Left cardiac atrium (tissue), 4 donors: ENCODE measurements at places on chromosomes 3 and 15.

DNA sequence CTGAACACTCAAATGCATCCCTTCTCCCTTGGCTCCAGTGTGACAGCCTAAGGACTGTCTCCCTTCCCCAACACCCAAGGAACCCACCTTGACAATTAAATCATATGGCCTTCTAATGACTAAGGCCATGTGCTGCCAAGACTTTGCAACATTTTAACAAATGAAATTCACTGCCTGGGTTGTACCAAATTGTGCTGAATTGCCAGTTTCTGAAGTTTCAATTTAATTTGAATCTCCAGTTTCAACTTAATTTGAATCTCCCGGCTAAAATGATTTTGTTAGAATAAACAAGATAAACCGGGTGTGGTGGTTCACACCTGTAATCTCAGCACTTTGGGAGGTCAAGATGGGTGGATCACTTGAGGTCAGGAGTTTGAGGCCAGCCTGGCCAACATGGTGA, 72.4 kb upstream of the RAP2B start:
- DNase-seq: no peak

- DNase-seq: no peak
These were observed 58.9 kb downstream of the CMTM8 start for GRCh38 chr3:32297366-32297765.

DNA sequence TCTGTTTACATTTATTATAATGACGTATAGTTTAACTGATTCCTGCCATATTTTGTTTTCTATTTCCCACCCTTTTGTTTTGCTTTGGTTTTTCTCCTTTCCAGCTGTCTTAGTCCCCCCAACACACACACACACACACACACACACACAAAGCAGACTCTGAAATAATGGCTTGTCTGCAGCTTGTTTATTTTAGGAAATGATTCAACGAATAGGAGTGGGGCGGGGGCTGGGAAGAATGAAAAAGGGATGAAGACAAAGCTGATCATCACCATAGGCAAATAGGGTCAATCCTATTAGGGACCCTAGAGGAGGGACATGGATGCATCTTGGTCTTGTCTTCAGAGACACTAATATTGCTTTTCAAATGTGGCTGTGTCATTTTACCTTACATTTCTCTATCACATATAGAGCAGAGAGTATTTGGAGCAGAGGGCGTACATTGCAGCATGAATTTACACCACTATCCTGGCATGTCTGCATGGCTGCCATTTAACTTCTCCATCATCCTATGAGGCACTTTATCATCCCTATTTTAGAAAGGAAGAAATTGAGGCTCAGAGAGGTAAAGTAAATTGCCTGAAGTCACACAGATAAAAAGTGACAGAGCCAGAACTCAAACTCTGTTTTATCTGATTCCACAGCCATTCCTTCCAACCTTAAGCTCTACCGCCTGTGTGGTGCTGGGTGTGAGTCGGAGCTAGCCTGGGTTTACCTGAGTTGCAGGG, 147.2 kb upstream of the TPM1 start:
- no peak for DNase-seq

DNA sequence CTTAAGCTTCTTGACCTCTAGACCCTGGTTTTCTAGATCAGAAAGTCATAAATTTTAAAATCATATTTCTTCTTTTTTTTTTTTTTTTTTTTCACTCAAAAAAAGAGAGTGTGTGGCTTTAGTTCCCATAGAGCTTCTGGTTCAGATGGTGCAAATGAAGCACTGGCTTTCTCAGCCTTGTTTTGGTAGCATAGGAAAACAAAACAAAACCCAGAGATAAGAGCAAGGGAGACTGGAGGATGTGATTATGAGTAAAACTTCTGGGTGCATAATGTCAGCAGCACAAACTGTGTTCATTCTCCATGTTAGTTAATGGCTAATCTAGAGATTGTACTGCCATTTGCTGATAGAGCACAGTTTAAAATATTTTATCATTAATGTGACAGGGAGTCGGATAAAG, 55.4 kb downstream of the RARB start:
- no peak for DNase-seq

GRCh38 chr3:2516762-2517441, 418.2 kb downstream of the CNTN4 start:
- DNase-seq: no peak

GRCh38 chr3:87771337-87772192, 287.2 kb downstream of the CGGBP1 start:
- peak; percentile 20 for DNase-seq

GRCh38 chr3:57749542-57749941, 6.6 kb upstream of the SLMAP start:
- DNase-seq: no peak
